CD4-positive, CD25-positive, alpha-beta regulatory T cell (primary cell): ENCODE measurements at places on chromosomes 7 and 10. TPM values are rescaled to one million over a fixed set of nuclear protein-coding genes. Genes with fewer than 3 reads are reported as not detected.
A peak's percentile ranks its signal among the peaks of the same experiment; 100 is the strongest.

Gene TBXAS1
- total RNA-seq: 21.2 TPM

DNA sequence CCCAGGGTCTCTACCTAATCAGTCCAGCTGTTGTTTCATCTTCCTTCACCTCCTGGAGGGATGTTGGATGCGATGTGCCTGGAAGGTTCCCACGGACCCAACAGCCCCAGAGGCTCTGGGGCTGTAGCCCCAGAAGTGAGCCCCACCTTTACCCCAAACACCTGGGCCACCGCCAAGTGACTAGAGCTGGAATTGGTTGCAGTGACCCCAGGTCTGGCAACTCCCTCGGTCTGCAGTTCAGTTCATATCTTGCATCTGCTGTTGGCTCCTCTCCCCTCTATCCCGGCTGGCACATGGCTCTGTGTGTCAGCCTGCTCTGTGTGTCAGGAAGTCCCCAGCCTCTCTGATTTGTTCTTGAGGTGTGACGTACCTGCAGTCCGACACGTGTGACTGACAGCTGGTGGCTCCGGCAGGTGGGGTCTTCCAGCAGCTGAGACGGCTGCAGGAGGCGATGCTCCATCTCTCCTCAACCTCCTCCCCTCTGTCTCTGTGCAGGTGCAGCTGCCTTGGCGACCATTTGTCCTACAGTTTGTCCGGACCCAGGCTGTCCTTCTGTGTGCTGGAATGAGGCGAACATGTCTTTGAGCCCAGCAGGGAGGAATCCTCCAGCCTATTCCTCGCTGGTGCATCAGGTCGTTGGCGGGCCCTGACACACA, 38.6 kb downstream of the ELFN1 start:
- no peak for DNase-seq
- H3K36me3 ChIP-seq: no peaks in the 10 kb centered on the region
- no peak overlapping the region for H3K27ac ChIP-seq

Gene MBLAC1
- 4.0 TPM for total RNA-seq

Gene RAPGEF5
- total RNA-seq: not detected

DNA sequence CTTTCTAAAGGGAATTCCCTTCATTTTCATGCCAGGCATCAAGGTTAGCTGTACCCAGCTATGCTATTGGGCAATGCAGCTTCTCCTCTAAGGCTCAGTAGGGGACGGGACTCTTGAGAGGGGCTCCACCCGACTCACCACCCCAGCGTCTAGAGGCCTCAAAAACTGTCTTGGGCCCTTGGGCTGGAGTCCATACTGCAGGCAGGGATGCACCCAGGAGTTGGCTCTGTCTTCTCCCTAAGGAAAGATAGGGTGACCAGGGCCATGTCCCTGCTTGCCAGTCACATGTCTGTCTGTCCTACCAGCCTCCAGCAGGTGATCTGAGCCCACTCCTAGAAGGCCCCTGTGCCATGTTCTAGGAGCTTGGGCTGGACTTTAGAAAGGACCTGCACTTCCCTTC, 1.2 kb downstream of the OPN4 start:
- DNase-seq: no peak
- no peak overlapping the region for H3K4me3 ChIP-seq
- H3K36me3 ChIP-seq: no peaks in the 10 kb centered on the region
- no peaks in the 10 kb centered on the region for H3K27me3 ChIP-seq
- no peaks in the 10 kb centered on the region for H3K4me1 ChIP-seq

DNA sequence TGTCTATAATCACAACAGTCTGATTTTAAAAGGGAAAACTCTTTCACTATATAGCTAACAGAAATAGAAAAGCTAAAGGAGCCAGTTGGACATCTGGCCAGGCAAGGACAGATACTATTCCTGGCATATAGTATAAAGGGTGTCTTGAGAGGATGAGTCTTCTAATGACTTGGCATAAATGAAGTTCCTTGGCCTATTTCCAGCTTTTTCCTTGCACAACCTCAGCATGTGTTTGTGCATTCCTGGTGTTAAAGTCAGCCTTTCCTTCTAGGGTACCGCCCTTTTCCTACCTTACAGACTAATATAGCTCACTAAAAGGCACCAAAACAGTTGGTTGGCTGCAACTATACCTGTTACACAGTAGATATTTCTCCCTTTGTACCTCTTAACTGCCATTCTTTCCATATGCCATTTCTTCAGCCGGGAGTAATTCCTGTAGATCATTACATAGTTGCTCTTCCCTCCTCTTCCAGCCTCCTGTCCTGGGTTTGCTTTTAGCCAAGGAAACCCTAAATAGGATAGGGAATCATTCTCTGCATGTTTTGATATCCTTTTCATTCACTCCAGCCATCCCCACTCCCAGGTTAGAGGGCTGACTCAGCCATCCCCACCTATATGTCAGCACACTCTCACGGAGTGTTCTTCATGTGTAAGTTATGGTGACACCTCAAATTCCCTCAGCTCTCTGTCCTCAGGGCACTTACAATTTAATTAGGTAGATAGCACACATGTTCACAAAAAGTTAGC, 102.1 kb upstream of the MDFIC start:
- H3K4me3 ChIP-seq: no peak overlapping the region
- no peaks in the 10 kb centered on the region for H3K27me3 ChIP-seq
- H3K4me1 ChIP-seq: no peaks in the 10 kb centered on the region
- no peak overlapping the region for H3K27ac ChIP-seq
- DNase-seq: no peak

Gene DLX5
- not detected for total RNA-seq

DNA sequence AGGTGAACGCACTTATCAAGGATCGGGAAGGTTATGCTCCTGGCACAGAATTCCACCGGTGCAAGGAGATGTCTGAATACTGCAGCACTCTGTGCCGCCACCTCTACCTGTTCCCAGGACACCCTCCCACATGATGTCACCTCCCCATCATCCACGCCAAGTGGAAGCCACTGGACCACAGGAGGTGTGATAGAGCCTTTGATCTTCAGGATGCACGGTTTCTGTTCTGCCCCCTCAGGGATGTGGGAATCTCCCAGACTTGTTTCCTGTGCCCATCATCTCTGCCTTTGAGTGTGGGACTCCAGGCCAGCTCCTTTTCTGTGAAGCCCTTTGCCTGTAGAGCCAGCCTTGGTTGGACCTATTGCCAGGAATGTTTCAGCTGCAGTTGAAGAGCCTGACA, 11.0 kb upstream of the CLCN1 start:
- peaks cover 10% of the 10 kb centered on the region for H3K4me1 ChIP-seq
- no peaks in the 10 kb centered on the region for H3K27me3 ChIP-seq
- no peak for DNase-seq
- no peak overlapping the region for H3K4me3 ChIP-seq

DNA sequence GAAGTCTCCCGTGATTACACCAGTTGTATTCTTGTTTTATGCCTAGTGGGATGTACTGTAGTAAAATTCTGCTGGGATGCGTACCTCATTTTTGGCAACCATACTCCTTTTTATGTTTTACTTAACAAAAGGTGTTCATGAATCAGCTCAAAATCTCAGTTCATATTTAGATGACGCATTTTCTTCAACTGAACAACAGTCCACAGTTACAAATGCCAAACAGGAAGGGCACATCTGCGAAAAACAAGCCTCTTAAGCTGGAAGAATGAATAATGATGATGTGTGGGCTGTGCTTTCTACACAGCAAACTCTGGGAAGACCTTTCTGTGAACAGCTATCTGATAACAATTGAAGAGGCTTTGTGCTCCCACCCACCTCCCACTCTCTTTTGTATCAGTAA, 68.4 kb upstream of the NRBF2 start:
- peaks cover 17% of the 10 kb centered on the region for H3K27me3 ChIP-seq
- H3K4me3 ChIP-seq: no peak overlapping the region
- H3K4me1 ChIP-seq: no peaks in the 10 kb centered on the region
- no peak for DNase-seq
- no peak overlapping the region for H3K27ac ChIP-seq

DNA sequence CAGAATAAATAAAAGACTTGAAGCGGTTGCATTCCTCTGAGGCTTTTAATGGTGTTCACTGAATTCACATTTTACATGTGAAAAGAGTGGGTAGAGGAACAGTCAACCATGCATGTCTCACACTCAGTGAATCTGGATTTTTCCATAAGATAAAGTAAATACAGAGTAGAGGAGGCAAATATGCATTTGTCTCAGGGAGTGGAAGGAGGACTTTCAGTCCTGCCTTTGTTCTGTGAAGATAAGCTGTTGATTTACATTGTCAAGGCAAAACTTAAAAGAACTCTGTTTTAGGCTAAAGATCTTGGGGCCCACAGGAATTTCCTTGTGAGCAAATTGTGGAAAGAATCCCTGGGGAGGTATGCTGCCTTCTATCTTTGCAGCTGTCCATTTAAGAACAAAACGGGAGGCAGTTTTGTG, 825.3 kb upstream of the MBL2 start:
- H3K36me3 ChIP-seq: no peaks in the 10 kb centered on the region
- no peak overlapping the region for H3K4me3 ChIP-seq
- no peak for DNase-seq
- H3K27me3 ChIP-seq: no peaks in the 10 kb centered on the region

- no peaks in the 10 kb centered on the region for H3K4me1 ChIP-seq
- H3K4me3 ChIP-seq: no peak overlapping the region
- no peaks in the 10 kb centered on the region for H3K27me3 ChIP-seq
- peaks cover 15% of the 10 kb centered on the region for H3K36me3 ChIP-seq
- H3K27ac ChIP-seq: no peak overlapping the region
Measured at GRCh38 chr7:47954231-47954911, 6.1 kb upstream of the PKD1L1 start.

DNA sequence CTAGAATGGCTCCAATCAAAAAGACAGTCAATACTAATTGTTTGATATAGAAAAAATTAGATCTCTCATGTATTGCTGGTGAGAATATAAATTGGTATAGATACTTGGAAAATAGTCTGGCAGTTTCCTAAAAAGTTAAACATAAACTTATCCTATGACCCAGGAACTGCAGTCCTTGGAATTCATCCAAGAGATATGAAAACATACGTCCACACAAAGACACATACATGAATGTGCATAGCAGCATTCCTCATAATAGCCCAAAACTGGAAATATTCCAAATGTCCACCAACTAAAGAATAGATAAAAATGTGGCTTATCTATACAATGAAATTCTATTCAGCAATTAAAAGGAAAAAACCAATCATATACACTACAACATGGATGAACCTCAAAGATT, 128.4 kb downstream of the ZFAND4 start:
- H3K36me3 ChIP-seq: peaks cover 3% of the 10 kb centered on the region
- H3K27me3 ChIP-seq: no peaks in the 10 kb centered on the region
- H3K27ac ChIP-seq: no peak overlapping the region
- H3K4me3 ChIP-seq: no peak overlapping the region

- no peak overlapping the region for H3K4me3 ChIP-seq
- no peaks in the 10 kb centered on the region for H3K27me3 ChIP-seq
- H3K36me3 ChIP-seq: no peaks in the 10 kb centered on the region
- no peak for DNase-seq
- H3K4me1 ChIP-seq: peaks cover 27% of the 10 kb centered on the region
- H3K27ac ChIP-seq: no peak overlapping the region
Measured at GRCh38 chr7:157494506-157495176, 157.8 kb downstream of the DNAJB6 start.

Gene CCDC3
- 0.15 TPM for total RNA-seq

DNA sequence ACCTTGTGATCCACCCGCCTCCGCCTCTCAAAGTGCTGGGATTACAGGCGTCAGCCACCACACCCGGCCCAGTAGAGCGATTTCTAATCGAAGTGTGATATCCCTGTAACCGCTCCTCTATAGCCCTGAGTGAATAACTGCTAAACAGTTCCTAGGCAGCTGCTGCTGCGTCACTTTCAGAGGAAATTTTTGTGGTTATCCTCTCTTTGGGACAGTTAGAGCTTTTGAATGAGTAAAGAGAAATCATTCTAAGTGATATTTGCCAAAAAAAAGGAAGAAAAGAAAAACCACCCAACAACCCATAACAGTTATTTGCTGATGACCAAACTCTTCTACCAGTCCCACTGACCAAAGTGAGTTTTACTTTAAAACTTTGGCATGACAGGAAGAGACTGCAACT, 59.9 kb downstream of the MKX start:
- H3K27ac ChIP-seq: no peak overlapping the region
- H3K36me3 ChIP-seq: no peaks in the 10 kb centered on the region
- H3K4me3 ChIP-seq: no peak overlapping the region
- H3K4me1 ChIP-seq: no peaks in the 10 kb centered on the region
- DNase-seq: no peak

GRCh38 chr10:116848032-116848943, 1.0 kb upstream of the ENO4 start:
- H3K27ac ChIP-seq: peak overlapping the region; percentile 62
- peaks cover 5% of the 10 kb centered on the region for H3K27me3 ChIP-seq
- peaks cover 9% of the 10 kb centered on the region for H3K4me1 ChIP-seq
- H3K4me3 ChIP-seq: peak overlapping the region; percentile 78
- H3K36me3 ChIP-seq: no peaks in the 10 kb centered on the region

- no peaks in the 10 kb centered on the region for H3K36me3 ChIP-seq
- H3K27ac ChIP-seq: no peak overlapping the region
- H3K4me3 ChIP-seq: no peak overlapping the region
- no peaks in the 10 kb centered on the region for H3K27me3 ChIP-seq
Measured at GRCh38 chr7:18262058-18262457, 233.5 kb upstream of the HDAC9 start.

DNA sequence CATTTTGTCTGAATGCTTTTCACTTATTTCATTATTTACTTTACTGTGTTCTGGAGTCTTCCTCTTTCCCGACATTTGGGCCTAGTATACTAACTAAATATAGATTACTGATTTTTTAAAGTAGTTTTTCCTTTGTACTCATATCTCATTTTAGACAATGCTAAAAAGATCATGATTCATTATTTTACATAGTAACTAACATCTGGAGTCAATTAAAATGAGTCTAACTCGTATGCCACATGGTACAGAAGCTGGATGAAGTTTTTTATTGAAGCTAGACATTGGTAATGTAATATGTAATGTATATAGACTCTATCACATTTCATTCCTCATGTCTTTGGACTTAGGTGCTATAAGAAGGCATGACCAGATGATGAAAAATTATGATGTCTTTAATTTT, 156.3 kb upstream of the HGF start:
- no peaks in the 10 kb centered on the region for H3K36me3 ChIP-seq
- no peaks in the 10 kb centered on the region for H3K4me1 ChIP-seq
- DNase-seq: no peak
- no peak overlapping the region for H3K27ac ChIP-seq
- H3K27me3 ChIP-seq: no peaks in the 10 kb centered on the region

Gene GSTO1
- total RNA-seq: 39.9 TPM

Gene LRRC17
- 0.69 TPM for total RNA-seq

- H3K27ac ChIP-seq: no peak overlapping the region
- H3K27me3 ChIP-seq: no peaks in the 10 kb centered on the region
- no peaks in the 10 kb centered on the region for H3K4me1 ChIP-seq
- peaks cover 11% of the 10 kb centered on the region for H3K36me3 ChIP-seq
- H3K4me3 ChIP-seq: no peak overlapping the region
- no peak for DNase-seq
Measured at GRCh38 chr7:92460510-92460909, 13.2 kb downstream of the GATAD1 start.

Gene POU6F2
- not detected for total RNA-seq
